ENCODE measurements at places on chromosomes 6 and 20.

GRCh38 chr6:34650823-34651222 is 45.7 kb downstream of the ILRUN start:
- no peak for DNase-seq

DNA sequence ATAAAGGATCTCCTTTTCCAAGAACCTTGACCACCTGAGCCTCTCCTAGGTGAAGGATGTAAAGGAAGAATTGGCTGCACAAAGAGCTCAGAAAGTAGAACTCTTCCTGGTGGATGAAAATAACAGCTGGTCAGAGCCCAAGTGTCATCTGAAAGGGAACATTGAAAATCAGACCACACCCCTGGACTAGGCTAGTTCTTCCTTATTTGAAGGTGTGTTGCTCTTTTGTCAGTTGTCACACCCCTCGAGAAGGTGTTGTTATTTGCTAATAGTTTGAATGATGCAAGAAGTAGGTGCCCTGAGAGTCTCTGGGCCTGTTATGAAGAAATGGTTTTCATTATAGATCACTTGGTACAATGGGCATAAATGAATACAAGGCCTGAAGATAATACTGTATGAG is 31.1 kb downstream of the NHLRC1 start:
- DNase-seq, result no peak

DNA sequence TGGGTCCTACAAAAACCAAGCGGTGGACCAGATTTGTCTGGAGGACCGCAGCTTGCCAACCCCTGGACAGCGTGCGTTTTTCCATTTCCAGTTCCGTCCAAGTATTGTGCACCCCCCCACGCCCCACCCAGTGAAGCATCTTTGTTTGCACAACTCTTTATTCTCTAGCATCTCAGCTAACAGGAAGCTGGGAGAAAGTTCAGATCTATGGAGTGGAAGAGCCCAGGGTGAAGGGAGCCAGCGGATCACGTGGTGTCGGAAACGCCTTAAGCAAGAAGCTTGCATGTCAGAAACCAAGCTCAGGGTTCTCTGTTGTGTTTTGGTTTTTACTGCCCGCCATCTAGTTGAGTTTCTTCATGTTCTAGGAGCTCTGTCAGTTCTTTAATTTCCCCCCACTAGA is 29.9 kb downstream of the ARID1B start:
- no peak for DNase-seq

DNA sequence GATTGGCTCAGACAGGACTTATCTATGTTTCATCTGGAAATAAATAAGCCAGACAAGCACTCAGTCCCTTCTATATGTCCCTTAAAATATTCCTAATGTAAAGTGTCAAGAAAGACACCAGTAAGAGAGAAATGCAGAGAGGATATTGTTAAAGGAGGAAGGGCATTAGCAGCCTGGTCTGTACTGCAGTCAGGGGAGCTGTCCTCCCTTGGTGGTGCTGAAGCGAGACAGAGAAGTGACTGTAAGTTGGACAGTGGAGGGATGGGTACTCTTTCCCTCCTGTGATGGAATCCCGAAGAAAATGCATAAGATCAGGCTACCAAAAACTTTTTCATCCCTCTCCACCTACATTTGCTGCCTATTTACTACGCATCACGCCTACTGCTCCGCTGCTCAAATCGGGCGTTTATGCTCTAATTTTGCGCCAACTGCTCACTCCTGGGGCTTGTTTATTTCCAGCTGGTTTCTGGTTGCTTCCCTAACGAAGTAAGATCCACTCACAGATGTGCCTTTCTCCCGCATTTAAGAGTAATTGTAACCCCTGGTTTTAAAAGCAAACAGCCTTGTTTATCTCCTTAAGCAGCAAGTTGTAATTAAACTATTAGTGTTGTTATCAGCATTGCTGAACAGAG is 35.2 kb downstream of the PHACTR1 start:
- no peak for DNase-seq

DNA sequence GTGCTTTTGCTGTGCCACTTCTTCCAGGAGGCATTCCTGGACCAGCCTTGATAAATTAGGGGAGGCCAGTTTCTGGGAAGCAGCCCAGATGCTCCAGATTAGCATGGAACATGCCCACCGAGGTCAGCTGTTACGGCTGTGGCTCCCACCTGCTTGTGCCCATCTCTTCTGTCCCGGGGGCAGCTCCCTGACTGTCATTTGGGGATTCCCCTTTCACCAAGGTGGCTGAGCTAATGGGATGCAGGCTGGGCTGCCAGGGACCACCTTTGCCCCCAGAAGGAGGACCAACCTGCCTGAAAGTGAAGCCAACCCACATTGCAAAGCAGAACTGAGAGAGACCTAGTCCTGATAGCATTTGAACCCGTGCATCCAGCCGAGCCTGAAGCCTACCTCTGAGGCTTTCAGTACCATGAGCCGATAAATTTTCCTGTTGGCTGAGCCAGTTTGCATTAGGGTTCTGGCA is 85.3 kb downstream of the PTPN1 start:
- no peak for DNase-seq

DNA sequence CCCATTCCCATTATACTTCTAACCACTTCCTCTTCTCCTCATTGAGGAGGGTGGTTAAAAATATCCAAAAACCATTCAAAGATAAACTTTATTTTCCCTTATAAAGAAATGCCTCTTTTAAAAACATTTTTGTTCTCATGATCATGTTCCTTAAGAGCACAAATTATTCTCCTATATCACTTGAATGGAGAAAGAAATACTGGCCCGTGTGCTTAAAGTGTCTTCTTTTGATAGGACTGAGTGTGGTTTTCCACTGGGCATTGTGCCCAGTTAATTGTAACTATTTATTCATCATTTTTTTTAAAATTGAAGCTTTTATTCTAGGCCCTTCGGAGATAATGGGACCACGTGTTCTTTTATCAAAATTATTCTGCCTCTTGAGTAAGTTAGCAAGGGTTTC is 871.5 kb downstream of the QKI start:
- DNase-seq, result no peak

- DNase-seq, result no peak
These were observed 81.5 kb upstream of the F13A1 start for GRCh38 chr6:6402006-6402405.

- no peak for DNase-seq
These were observed 486.1 kb upstream of the BTBD3 start for GRCh38 chr20:11431621-11432020.

- no peak for DNase-seq
These were observed 258.5 kb downstream of the HACE1 start for GRCh38 chr6:104601131-104601651.

- DNase-seq, result no peak
These were observed 192.0 kb downstream of the LRFN2 start for GRCh38 chr6:40395066-40395697.

DNA sequence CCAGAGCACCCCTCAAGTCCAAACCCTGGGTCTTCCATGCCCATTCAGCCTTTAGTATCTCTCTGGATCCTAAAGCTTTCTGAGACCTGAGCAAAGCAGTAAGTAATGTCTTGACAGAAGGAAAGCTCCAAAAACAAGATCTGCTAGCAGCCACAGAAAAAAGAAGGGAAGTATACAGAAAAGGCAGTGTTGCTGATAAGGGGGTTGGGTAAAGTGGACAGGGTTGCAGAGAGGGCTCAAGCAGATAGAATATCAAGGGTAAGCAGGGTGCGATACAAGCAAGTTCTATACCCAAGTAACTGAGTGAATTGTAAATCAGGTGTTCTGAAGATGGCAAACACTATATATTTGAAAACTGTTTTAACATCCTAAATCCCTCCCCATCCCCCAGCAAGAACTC is 113.4 kb upstream of the CARMIL1 start:
- DNase-seq, result no peak

GRCh38 chr6:159871906-159872305 is 18.9 kb upstream of the MAS1 start:
- no peak for DNase-seq

DNA sequence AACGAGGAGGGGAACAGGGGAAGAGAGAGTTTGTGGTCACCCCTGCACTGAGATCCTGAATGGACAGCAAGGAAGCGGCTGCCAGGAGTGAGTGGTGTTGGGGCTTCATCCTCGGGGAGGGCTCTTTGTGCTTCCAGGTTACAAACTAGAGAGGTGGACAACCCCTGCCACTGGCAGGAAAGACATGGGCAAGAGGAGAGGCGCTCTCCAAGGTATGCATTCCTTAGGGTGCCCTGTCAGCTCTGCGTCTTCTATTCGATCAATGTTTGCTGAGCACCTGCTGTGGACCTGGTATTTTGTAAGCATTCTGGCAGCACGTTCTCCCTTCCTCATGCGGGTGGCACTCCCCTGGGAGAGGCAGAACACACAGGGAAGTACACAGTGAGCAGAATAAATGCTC is 93.6 kb downstream of the CDH4 start:
- no peak for DNase-seq

GRCh38 chr20:45833030-45833882 is at the start of gene SNX21:
Gene SNX21, plus strand, starts transcription at chr20:45833799. Its CDS starts 121 bp downstream, at chr20:45833920.
- DNase-seq, result no peak

DNA sequence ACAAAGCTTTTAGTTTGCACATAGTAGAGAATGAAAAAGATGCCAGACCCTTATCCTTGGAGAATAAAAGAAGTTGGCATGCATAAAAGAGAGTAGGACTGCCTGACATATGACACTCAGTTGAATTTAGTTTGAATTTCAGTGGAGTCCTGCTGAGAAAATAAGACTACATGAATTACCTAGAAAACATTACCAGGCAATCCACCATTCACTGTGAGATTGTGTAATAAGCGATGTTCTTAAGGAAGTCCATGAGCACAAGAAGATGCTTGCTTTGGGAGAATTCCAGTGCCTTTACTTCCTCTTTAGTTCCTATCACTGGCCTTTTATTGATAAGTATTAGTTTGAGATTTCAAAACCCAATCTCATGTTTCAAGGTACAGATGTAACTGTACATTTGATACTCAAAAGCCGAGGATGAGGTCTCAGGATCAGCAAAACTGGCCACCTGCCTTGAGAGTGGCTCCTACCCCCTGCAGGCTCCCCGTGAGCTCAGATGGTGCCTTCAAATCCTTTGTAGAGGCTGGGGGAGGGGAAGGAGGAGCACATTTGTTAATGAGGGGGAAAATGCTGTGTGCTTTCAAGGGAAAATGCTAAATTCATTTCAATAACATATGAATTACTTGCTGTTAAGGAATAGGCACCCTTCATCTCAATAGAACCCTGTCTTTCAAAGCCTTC is 11.2 kb upstream of the UNC93A start:
- no peak for DNase-seq

DNA sequence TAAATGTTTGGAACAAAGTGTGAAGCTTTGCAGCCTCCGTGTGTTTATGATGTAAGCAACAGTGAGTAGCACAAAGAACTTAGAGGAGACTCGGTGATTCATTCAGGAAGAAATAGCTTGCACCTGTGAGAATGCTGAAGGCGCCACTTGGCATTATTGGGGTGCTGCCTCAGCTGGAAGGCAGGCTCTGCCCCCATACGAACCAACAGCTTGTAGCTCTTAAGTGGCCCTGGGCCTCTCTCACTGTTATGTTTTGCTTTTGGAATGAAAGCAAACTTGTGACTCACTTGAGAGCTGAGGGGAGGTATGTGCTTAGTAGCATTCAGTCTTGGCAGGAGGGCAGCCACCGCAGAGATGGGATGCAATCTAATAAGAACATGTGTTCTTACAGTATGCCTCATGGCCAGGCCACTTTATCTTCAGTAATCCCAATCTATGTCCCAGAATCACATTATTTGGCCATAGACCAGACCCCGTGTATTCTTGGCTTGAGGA is 310.7 kb downstream of the EYA4 start:
- no peak for DNase-seq

GRCh38 chr6:133748628-133749027 is 140.3 kb upstream of the TCF21 start:
- DNase-seq, result no peak

GRCh38 chr6:62528894-62529526 is 243.0 kb upstream of the KHDRBS2 start:
- DNase-seq, result no peak

DNA sequence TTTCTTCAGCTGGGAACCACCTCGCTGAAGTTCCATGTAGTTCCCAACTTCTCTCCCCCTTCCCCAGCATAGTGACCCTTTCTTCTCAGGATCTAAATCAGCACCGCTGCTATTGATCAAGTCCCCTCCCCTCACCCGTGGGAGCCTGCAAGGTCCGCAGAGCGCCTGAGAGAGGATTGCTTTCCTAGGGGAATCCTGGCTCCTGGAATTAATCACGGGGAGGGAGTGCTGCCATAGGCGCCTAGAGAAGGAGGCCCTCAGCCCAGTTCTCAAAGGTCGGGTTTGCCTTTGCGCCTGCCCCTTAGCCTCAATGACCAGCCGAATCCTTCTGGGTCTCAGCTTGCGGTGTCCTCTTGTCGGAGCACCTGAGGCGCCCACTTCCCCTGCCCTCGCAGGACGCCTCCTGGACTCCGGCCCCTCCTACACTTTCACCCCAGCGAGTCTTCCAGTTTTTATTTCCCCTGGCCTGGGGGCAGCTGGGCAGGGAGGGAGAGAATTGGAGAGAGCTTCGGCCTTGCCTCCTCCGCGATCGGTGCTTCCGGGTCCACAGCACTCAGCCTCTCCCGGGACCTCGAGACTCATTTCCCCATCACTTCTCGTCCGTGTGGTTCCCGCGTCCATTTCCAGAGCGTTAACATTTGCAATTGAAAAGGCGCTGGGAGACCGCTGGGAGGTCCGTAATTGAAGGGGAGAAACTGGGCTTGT is 3.1 kb upstream of the NKX2-2 start:
- DNase-seq, result no peak

- no peak for DNase-seq
These were observed 152.6 kb downstream of the DNAH8 start for GRCh38 chr6:38867726-38868125.

GRCh38 chr6:53026526-53026925 is 31.4 kb upstream of the GSTA4 start:
- no peak for DNase-seq
